ENCODE measurements at places on chromosomes 2 and 18.

DNA sequence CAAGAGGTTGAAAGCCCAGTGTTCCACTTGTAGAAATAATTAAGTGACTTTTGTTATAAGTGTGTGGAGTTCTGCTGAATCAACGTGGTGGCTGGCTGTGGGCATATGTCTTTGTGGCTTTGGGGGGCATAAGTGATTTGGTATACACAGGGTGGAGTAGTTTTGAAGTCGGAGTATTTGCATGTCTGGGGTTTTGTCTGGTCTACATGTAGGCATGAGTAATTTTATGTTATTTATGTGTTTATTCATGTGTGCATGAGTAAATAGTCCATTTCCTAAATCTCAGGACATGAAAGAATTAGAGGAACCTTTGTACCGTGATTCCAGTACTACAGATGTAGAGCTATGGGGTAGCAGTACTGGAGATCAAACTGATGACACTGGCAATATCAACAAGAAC, 179.7 kb downstream of the DYSF start:
- DNase-seq, result no peak

- DNase-seq, result no peak
Observed at GRCh38 chr2:239820836-239821693, 204.1 kb downstream of the NDUFA10 start.

- DNase-seq, result no peak
Observed at GRCh38 chr18:52510139-52510538, 170.1 kb downstream of the DCC start.

DNA sequence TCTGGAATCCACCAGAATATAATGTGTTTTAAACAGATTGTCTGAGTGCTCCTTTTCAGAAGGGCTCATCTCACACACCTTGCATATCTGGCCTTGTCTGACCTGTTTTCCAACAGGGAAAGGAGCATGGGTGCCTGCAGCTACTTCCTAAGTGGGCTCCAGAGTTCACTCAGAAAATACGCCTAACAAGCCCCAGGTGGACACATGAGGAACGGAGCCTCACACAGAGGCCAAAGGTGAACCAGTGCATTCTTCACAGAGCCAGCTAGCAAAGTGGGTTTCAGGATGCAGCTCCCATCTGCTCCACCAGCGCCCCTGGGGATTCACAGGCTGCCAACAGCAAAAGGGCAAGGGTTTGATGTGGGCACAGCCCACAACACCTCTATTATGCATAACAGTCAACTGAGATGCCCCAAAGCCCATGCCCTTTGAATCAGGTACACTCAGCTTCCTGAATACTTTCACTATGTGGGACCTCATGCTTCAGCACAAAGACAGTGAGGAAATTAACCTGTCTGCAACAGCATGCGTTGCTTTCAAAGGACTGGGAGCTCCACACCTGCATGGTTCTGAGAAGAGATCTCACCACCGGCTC, 86.6 kb downstream of the CCBE1 start:
- no peak for DNase-seq

GRCh38 chr2:172102391-172103359, at the start of gene DLX2:
DLX2 (minus strand) TSS chr2:172102900; CDS start chr2:172102538, 362 bp downstream.
- DNase-seq, result peak; percentile 94
